Naive thymus-derived CD8-positive, alpha-beta T cell (primary cell): ENCODE measurements at places on chromosomes 7 and 10.

GRCh38 chr10:4643471-4643870, 182.5 kb upstream of the AKR1E2 start:
- no peak for DNase-seq

DNA sequence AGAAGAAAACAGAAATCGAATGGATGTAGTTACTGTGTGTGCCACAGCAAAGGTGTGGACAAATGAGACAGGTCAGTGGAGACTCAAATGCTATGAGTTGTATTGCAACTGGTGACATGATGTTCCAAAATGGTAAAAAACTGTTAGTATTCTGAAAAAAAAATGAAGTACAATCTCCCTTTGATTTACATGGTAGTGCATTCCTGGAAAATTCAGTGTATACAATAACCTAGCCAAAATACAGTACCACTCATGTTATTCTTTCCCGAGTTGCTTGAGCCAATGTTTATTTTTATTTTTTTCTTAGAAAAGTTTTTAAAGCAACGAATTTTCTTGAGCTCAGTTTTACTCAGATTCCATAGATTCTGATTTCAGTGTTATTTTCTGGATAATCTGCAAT, 47.7 kb upstream of the ODAD2 start:
- DNase-seq, result no peak

- DNase-seq, result no peak
Observed at GRCh38 chr7:162632-163297, 29.6 kb upstream of the FAM20C start.

DNA sequence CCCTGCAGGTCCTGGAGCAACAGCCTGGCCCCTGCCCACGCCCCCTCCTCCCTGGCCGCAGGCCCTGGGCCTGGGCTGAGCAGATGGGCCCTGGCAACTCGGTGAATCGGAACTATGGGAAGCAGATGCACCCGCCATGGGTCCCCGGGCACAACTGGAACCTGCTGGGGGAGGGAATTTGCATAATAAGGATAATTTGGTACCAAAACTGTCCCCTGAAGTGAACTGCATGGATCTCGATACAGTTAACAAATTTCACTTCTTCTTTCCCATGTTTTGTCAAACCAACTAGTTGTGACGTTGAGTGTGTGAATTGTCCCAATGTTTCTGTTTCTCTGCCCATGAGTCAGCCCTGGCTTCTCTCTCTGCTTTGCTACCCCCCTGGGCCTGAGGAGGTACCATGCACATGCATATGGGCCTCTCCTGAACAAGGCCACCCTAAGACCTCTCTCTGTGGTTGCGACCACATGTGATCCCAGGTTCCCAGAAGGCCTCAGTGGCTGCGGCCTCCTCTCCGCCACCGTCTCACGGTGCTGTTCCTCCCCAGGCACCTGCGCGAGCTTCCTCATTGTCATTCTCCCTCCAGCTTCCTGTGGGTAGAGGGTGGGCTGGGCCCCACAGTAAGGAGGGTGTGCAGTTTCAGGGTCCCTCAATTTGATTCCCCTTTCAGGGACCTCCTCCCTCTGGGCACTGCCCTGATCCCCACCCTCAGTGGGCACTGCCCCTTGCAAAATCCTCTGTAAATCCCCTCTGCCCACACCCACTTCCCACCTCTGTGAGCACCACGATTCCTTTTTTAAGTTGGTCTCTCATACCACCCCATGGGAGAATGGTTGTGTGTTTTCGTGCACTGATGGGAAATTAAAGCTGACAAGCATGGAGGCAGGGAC, 40.0 kb downstream of the FIGNL1 start:
- DNase-seq, result no peak

DNA sequence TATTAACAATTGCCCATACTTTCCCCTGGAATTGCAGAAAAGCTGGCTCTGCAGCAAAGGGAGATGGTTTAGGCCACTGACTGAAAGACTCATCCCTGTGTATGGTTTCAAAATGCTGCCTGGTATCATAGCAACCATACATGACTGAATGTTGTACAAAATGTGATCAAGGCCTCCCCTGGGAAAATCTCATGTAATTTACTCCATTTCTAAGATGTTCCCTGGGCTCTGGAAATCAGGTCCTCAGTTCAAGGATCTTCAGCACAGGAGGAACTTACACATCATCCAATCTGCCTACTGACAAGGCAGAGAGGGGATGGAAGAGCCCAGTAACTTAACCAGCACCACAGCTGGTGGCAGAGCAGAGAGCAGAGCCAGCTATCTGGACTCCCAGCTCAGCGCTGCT, 111.8 kb downstream of the JAZF1 start:
- no peak for DNase-seq

DNA sequence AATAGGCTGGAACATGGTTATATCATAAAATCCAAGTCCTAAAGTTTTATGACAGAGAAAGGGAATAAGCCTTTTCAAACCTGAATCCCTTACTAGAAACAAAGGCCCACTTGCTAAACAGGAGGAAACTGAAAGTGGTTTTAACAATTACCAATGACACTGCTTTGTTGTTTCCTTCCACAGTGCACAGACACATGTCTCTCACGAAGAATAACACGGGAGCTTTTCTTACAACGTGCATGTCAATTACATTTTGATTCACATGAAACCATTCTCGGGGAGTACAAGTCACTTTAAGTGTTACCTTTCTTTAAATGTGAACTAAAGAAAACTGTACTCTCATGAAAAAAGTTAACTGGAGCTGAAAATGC, 1.4 kb downstream of the MRPS33 start:
- DNase-seq, result no peak

GRCh38 chr7:157444011-157444842, 107.4 kb downstream of the DNAJB6 start:
- no peak for DNase-seq

GRCh38 chr7:98877692-98878364, 504 bp upstream of the TRRAP start:
- DNase-seq, result no peak

- no peak for DNase-seq
Observed at GRCh38 chr10:77504196-77504872, 133.3 kb downstream of the KCNMA1 start.

GRCh38 chr7:46315891-46316290, 394.8 kb upstream of the IGFBP3 start:
- no peak for DNase-seq

- no peak for DNase-seq
Observed at GRCh38 chr7:38656968-38657367, 25.8 kb upstream of the AMPH start.

- DNase-seq, result no peak
Observed at GRCh38 chr10:29621161-29621560, 13.6 kb downstream of the SVIL start.

DNA sequence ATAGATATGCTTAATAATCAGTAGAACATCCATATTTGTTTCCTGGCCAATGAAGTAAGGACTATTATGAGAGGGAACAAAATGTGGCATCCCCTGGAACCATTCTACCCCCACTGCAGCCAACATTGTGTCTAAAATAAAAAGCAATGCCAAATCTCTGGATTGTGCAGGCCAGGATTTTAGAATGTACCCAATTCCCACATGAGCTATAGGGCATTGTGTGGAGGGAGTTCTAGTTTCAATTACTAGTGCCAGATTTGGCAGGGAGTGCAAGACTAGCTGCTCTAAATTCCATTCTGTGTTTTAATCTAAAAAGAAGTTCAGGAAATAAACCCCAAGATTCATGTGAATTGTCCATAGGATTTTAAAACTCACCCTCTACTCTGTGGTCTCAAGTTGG, 112.3 kb downstream of the HGF start:
- no peak for DNase-seq
